NCI-H524 treated with DMSO at 0.1 percent for 48 hours (cell line): ENCODE measurements at places on chromosomes 5 and 9.

GRCh38 chr9:136543280-136543679 lies 2.6 kb downstream of the NOTCH1 start:
- DNase-seq = no peak

- no peak for DNase-seq
Observed at GRCh38 chr9:87657190-87657589, 68.7 kb upstream of the CTSL start.

- no peak for DNase-seq
Observed at GRCh38 chr5:103867857-103868598, 305.4 kb upstream of the NUDT12 start.

DNA sequence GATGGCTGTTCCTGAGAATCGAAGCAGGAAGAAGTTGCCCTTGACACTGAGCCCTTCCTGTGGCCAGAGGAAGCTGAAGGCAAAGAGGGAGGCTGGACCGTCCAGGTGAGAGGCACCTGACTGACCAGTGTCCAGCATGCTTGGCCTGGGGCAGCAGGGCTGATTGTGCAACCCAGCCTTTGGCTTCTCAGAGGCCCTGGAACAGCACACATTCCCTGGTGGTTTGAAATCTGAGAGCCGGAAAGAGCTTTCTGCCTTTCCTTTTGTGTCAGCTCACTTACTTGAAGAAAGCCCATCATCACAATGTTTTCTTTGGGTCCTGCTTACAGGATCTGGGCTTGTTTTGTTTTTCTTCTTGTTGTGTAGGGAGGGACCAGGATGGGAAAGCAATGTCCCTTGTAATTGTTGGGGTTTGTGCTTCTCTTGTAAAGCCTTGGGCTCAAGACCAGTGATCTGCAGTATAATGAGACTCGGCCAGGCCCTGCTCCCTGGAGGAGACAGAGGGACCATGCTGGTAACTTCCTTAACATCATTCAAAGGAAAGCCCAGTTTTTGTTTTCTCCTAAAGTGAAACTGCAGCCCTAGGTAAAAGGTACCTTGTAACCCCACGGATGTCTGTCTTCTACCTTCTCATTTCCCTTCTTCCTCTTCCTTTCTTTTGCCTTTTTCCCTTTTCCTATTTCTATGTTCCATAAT lies 213.7 kb downstream of the NXNL2 start:
- no peak for DNase-seq

- no peak for DNase-seq
Observed at GRCh38 chr9:123175854-123176629, 92.3 kb downstream of the STRBP start.

- DNase-seq = no peak
Observed at GRCh38 chr9:112028242-112029221, 131.9 kb downstream of the UGCG start.

- DNase-seq = no peak
Observed at GRCh38 chr9:88529496-88529895, 5.5 kb upstream of the NXNL2 start.

DNA sequence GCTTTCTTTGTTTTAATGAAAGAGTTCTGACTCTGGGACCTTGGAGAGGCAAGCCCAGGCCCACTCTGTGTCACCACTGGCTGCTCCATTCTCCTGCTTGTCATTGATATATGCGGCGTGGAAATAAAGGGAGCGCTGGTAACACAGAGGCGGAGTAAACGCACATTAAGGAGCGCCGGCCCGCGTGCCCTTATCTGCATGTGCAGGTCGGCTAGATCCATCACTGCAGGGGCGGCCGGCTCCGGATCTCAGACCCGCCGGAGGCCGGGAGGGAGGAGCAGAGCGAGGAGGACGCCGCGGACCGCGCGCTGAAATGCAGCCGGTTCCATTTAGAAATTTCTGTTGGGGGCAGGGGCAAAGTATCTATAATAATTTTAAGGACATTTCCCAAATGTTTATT lies 70.8 kb downstream of the MRPL36 start:
- DNase-seq = no peak

- DNase-seq = no peak
Observed at GRCh38 chr5:56350597-56351170, 117.6 kb upstream of the ANKRD55 start.

DNA sequence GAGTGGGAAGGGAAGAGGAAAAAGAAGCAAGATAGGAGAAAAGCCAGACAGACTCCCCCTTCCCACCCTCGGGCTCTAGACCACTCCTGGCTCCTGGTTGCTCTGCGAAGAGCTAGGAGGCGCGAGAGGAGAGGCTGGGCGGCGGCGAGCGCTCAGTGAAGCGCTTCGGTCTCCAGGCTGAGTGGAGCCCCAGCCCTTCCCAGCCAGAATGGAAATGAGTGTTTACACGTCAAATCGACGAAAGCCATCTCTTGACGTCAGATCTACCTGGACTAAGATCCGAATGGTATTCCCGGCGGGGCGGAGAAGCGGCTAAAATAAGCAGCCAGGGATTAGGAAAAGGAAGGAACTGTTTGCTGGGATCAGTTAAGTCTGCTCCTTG lies at the start of gene PCSK1:
PCSK1 (minus strand) TSS at position 183 of the 382 bp plus-strand sequence. CDS start 206 bp downstream, outside the sequence.
- no peak for DNase-seq

DNA sequence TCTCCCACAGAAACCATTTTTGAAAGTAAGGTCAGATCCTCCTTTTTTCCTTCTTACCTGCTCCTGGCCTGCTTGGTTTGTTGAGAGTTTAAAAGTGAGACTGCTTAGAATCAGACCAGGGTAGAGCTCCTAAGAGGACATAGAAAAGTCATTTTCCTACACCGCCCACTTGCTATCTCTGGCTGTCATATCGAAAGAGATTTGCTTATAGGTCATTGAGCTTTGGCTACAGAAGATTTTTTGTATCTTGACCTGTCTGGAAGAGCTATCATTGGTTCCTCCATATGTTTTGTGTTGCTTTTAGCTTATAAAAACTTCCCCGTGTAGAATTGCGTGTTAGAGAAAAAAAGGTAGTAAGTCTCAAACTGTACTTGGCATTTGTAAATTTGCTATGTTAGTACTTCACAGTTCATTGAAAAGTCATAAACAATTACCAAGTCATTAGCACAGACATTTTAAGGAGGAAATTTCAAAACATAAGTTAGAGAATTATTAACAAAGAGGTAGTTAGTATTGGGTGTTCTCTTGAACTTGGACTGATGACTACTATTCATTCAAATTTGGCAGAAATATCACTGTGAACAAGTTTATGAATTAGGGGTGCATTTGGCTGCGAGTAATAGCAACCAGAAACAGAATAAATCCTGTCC lies 96.6 kb downstream of the MAN2A1 start:
- no peak for DNase-seq

DNA sequence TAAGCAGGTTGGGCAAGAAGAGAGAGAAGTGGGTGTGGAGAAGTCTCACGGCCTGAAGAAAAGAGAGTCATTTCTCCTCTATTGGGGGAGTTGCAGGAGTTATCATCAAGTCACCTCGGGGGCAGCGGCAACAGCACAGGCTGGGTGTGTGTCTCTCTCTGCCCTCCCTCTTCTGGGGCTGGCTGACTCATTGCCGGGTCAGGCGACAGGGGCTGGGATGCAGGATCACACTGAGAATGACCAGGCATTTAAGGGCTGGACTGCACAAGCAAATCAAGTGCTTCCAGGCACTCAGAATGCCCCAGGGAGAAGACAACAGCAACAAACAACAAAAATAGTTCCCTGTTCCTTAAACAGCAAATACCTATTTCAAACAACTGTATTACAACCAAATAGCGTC lies 6.3 kb upstream of the EQTN start:
- DNase-seq = no peak

- DNase-seq = no peak
Observed at GRCh38 chr5:56012281-56012963, 17.7 kb upstream of the IL6ST start.

DNA sequence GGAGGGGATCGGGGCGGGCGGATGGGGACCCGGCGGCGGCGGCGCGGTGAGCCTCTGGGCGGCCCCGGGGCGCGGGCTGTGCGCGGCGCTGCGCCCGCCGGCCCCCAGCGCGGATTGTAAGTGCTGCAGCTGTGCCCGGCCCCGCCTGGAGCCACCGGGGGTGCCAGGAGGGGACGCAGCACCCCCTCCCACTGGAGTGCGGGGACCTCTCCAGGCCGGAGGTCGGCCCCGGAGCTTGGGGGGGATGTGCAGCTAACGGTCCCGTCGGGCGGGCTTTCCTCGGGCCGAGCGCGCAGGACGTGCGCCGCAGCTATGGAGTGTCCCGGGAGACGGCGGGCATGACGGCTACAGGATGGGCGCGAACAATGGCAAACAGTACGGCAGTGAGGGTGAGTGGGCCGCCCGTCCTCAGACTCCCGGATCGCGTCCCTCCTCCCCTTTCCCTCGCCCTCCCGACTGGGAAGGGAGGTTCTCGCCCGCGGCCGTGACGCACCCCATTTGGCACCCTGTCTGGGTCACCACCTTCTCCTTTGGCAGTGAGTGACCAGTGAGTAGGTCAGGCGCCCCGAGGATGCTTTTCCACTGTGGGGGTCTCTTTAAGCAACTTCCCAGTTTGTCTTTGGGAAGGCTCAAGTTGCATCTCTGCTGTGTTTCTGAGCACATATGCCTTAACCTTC lies 483 bp downstream of the FBXL7 start:
- no peak for DNase-seq

- DNase-seq = no peak
Observed at GRCh38 chr9:81666123-81666522, 23.2 kb downstream of the TLE1 start.

DNA sequence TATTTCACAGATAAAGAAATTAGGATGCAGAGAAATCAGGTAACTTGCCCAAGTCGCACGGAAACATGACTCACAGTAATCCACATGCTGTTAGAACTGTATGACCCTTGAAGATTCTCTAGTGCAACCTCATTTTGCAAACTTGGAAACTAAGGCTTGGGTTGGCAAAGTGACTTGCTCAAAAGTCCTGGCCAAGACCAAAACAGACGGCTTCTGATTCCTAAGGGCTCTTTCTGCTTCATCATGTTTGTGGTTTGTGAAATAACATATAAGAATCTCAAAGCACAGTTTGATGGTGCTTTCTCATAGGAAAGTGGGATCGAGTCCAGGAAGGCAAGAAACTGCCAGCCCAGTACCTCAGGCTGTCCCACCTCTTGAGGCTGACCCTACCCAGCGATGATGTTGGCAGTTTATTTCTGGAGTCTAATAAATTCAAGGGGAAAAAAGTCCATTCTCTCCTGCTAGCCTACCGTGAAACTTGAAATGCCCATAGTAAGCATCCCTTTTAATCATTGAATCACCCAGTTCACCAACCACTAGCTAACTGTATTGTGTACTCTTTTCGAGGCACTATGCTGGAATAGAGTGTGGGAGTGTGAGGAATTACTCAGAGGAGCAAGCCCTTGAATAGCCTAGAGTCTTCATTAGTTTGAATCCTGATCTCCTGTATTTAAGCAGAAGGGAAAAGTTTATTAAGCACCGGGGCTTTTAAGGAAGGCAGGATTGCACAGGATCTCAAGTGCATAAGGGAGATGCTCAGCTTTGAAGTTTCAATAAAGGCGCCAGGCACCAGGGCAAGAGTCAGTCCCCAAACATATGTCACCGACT lies 14.1 kb downstream of the CAPSL start:
- DNase-seq = no peak

DNA sequence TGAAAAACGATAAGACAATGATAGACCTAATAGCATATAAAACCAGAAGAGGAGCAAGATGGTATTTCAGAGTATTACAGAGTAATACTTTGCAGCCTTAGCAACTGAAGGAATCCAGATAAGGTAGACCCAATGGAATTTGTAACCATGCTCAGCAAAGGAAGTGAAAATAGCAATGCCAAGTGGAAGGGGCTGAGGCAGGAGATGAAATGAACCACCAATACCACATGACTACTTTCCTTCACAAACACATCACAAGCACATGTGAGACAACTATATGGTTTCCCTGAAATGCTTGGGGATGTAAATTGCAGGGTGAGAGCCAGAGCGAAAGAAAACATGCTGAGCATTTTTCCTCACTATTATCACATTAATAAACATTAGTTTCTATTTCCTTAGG lies 79.8 kb upstream of the MELK start:
- DNase-seq = no peak

- DNase-seq = no peak
Observed at GRCh38 chr5:89273289-89273688, 390.3 kb upstream of the MEF2C start.

DNA sequence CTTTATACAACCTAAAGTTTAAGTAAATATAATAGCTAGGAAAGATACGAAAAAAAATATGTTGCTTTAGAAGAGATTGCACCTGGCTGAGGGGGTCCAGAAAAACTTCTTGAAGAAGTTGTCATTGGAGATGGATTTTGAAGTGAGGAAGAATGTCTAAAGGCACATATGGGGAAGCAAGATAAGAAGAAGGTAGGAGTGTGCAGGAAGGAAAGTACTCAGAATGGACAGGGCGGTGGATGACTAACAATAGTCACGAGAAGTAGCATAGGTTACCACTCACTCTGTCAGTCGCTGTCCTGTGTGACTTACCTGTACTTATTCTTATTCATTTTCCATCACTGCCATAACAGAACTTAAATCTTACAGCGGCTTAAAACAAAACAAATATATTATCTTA lies 251.6 kb downstream of the GRIA1 start:
- no peak for DNase-seq

- no peak for DNase-seq
Observed at GRCh38 chr5:9622971-9623421, 7.2 kb downstream of the TAS2R1 start.

DNA sequence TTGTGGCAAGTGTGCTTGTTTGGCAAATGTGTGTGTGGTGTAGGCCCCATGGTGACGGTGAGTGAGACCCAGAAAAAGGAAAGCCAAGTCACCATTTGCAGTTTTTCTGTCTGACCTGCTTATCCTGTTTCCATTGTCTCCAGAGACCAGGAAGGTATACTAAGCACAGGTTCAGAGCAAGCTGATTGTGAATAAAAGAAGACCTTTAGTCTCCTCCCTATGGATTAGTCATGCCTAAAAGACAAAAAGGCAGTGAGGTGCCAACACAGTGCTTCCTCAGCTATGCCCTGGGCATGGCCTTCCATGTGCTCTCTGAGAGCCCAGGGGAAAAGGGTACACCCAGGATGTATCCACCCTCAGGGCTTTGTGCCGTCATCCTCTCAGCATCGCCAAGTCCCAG lies 49.2 kb upstream of the SHOC1 start:
- no peak for DNase-seq

GRCh38 chr5:71934322-71934721 lies 173.0 kb upstream of the MAP1B start:
- DNase-seq = no peak

DNA sequence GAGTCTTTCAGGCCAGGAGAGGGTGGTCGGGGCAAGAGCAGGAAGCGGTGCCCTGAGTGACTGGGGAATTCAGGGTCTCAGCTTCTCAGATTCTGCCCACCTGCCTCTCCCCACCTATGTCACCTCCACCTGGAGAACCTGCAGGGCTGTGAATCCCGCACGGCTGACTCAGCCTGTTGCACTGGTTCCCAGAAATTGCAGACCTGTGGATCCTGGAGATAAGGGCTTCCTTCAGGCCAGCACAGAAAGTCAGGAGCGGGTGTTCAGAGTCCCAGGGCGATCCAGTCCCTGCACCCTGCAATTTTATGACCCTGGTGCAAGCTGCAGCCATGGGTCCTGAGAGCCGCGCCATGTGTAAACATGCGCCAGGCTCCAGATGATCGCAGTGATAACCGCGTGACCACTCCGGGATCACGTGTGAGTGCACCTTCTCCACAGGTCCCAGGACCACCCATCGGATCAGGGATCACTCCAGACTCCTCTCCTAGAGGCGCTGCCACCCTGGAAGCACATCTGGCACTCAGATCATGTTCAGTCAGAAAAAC lies 17.8 kb downstream of the IRX4 start:
- no peak for DNase-seq

- no peak for DNase-seq
Observed at GRCh38 chr9:102507044-102507687, 488.0 kb upstream of the CYLC2 start.

- no peak for DNase-seq
Observed at GRCh38 chr5:2110137-2110933, 227.6 kb upstream of the IRX4 start.

- no peak for DNase-seq
Observed at GRCh38 chr5:128193665-128194390, 110.3 kb downstream of the SLC12A2 start.
